ENCODE measurements at places on chromosomes 3 and 15.

GRCh38 chr3:148289159-148289558, 408.5 kb upstream of the AGTR1 start:
- no peak for DNase-seq

DNA sequence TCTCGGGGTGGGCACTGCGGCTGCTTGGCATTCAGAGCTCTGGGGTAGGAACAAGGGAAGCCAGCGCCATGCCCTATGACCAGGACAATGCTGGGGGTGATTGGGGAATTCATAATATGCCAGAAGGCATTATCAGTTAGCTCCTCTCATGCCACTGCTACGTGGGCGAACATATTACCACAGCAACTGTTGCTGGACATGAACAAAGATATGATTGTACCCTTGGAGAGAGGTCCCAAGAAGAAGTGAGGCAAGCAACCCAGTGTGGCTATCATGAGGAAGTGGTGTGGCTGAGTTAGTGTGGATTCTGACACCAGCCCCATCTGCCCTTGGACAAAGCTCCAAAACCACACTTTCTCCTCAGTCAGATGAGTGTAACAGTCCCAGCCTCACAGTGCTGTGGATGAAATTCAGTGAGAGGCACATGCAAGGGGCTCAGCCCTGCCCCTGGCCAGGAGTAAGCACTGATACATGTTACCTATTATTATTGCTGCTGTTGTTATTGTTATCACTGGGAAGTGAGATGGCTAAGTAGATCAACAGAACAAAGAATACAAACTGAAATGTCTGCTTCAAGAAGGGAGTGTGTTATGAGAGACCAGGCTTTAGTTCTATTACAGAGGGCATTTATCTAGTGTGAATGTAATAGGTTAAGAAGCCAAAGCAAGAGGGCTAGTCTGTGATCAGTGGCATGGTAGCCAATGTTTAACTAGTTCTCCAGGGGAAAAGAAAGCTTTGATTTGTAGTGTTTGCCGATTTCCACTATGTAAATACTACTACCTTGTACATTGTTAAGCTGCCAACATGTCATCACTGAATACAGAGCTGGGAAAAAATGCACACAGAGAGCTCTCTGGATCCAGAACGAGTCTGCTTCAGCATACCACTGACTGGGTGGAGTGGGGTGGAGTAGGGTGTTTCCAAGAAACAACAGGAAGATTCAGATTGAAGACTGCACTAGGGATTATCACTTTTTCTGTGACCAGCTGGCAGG, 222.3 kb upstream of the EIF1B start:
- DNase-seq: no peak

- DNase-seq: peak; percentile 8
These were observed 49.8 kb upstream of the SLC4A7 start for GRCh38 chr3:27533718-27534573.

GRCh38 chr3:12644331-12644937, 19.5 kb downstream of the RAF1 start:
- DNase-seq: no peak

GRCh38 chr3:37903320-37903719, 41.6 kb downstream of the CTDSPL start:
- DNase-seq: no peak

GRCh38 chr3:128064962-128065361, 12.7 kb downstream of the SEC61A1 start:
- no peak for DNase-seq

- no peak for DNase-seq
These were observed 10.9 kb downstream of the ARIH2 start for GRCh38 chr3:48929358-48930035.

DNA sequence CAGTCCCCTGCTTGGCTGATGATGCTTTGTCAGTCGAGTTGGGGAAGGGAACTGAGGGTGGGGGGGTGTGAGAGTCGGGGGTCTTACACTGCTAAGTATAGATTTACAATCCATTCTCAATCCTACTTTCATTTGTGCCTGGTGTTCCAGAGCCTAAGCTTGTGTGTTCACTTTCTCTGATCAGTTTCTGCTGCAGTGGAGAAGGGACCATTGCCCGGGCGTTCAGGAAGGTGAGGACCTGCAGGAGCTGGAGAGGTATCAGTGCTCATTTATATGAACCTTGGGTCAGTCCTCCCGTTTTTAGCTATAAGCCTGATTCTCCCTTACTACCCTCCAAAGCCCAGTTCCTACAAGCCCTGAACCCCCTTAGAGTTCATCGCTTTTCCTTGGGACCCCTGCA, 41.0 kb upstream of the TRAK1 start:
- DNase-seq: no peak

DNA sequence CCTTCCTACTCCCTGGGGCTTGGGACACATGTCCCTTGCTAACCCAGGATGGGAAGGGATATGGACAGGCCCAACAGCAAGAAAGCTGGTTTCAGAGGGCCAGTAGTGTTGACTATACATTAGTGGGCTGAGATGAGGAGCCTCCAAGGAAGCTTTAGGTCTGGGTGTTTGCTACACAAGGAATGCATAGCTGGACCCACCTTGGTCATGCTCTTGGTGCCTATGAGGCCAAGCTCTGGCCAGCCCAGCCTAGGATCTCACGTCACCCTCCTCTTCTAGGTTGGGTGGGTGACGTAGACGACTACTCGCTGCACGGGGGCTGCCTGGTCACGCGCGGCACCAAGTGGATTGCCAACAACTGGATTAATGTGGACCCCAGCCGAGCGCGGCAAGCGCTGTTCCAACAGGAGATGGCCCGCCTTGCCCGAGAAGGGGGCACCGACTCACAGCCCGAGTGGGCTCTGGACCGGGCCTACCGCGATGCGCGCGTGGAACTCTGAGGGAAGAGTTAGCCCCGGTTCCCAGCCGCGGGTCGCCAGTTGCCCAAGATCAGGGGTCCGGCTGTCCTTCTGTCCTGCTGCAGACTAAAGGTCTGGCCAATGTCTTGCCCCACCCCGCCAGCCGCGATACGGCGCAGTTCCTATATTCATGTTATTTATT, 653 bp upstream of the WDR6 start:
- DNase-seq: no peak

Measured in stimulated activated CD4-positive, alpha-beta T cell treated with anti-CD3 and anti-CD28 coated beads, Interleukin-2, amount 100 ng/mL, for 48 hours (primary cell).